ENCODE measurements at places on chromosomes 16 and 17.

- DNase-seq = no peak
These were observed 13.3 kb downstream of the CDR2 start for GRCh38 chr16:22360963-22361659.

DNA sequence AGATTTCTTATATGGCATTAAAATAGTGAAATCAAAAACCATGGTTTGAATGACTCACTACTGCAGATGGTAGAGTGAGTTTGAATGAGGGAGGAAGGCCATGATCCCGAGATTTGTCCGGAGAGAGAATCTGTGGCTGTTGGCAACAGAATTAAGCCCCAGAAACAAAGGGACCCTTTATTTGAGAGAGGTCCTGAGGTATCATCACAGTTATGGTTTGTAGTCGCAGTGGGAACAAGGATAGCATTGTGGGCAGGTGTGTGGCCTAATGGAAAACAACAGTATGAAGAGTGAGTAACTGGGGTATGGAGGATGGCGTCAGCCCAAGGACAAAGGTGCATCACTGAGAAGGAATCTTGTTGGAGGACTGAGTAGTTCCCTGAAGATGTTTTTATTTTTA is 8.5 kb upstream of the ZFP3 start:
- DNase-seq = no peak

DNA sequence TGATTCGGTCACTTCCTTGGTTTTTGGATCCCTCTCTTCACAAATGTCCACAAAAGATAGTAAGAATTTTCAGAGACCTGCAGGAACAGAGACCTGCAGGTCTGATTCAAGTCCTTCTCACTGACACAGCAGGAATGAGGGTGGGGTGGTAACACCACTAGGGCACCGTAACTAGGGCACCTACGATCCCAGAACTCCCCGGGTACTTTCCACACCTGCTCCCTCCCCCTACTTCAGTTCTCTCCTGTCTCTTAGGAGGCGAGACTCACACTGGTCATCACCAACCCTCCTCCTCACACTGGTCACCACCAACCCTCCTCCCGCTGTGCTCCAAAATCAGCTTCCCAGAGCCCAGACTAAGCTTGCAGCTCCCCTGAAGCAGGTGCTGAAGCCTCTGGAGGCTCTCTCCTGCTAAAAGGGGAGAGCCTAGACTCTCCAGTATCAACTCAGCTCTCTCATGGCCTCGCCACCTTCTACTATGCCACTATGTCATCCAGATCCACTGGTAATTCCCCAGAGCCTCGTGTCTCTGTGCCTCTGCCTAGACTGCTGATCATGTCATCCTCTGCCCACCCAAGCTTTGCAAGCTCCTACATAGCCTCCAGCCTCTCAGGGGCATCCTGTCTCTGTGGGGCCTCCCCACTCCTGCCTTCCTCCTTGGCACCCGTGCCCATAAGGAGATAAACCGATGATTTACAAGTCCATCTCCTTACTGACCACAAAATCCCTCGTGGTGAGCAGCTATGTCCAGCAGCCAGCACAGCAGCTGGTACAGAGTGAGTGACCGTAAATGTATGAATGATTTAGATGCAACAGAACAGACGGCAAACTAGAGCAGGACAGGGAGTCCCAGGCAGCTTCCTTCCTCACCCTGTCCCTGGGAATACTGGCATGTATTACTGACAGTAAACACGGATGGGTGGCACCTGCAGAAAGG is 63.4 kb upstream of the GSG1L start:
- DNase-seq = no peak

- no peak for DNase-seq
These were observed 12.4 kb downstream of the MSLN start for GRCh38 chr16:772959-773358.

DNA sequence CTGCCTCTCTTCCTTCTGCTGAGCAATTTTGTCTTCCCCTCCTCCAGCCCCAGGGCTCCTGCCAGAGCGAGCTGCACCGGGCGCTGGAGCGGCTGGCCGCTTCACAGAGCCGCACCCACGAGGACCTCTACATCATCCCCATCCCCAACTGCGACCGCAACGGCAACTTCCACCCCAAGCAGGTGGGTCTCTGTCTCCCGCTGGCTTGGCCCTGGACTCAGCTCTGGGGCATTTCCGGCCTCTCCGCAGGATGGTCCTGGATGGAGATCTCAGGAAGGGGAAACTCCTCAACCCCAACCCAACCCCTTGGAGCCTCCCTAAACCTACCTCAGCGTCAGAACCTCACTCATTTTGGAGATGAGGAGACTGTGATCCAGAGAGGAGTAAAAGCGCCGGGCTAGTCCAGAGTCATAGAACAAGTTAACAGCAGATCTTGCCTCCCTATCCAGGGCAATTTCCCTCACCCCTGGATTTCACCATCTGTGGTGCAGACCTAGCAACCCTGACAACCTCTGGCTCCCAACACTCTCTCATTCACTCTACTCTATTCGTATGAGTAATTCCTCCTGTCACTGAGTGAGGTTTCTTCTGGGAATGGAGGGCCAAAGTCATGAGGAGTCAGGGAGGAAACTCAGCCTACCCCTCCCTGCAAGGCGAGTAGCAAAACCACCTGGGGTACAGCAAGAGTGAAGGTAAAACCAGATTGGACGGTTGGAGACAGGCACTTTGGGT is 10.8 kb downstream of the IGFBP4 start:
- DNase-seq = no peak

DNA sequence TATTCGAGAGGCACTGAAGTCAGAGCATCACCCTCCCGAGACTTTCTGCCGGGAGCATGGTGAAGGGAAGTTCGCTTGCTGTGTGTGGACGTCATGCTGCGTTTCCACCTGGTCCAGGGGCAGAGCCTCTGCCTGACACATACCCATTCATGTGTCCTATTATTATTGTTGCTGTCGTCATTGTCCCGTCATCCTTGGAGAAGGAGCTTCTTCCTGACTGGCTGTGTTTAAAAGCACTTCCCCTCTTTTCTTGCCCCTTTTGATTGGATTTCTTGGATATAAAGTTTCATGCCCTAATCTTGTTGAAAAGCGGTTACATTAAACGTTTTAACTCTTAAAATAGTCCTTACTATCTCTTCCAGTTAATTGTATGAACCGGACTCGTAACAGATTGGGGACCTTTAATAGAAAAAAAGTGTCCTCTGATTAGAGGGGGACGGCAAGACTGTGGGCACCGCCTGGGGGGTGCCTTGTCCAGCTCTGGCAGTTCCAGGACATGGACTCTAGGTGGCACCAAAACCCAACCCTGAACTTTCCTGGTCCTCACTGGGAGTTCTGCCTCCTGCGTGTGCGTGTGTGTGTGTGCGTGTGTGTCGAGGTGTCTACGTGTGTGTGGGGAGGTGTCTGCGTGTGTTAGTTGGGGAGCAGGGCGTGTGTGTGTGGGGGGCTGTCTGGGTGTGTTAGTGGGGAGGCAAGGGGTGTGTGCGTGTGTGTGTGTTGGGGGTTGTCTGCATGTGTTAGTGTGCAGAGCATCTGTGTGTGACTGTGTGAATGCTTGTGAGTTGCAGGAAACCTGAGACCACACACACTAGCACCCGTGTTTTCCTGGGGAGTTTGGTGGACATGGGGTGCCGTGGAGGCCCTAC is 133.3 kb upstream of the CIBAR2 start:
- DNase-seq = peak; percentile 18

DNA sequence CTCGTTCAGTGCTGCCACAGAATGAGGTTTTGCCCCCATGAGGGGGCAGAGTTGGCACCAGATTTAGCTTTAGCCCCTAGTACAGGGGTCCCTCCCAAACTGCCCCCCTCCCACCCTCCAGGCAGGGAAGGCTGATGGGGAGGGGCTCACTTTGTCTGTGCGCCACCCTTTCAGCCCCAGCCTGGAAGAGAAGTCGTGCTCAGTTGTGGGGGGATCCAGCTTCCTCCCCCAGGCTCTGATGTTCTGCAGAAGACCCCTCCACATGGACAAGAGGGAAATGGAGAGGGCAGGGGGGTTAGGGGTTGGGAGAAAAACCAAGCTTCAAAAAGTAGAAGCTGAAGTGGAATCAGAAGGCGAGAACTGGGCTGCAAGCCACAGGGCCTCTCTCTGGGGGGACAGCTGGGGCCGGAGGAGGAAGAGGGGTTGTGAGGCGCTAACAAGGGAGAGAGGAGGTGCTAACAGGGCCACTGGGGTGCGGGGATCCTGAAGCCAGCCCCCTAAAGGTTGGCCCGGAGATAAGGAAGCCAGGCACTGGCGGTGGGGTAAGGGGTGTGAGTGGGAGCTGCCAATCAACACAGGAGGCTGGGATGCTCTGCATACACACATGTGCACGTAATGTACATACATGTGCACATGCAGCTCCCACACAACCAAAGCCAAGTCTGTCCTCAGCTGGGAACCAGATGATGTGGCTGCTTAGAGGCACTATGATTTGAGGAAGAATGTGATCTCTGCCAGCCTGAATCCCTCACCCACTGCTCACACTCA is 7.0 kb upstream of the TMEM92 start:
- DNase-seq = no peak

- DNase-seq = no peak
These were observed 3.3 kb downstream of the ERAL1 start for GRCh38 chr17:28857905-28858800.

- no peak for DNase-seq
These were observed 31.8 kb downstream of the NDEL1 start for GRCh38 chr17:8467527-8467926.

DNA sequence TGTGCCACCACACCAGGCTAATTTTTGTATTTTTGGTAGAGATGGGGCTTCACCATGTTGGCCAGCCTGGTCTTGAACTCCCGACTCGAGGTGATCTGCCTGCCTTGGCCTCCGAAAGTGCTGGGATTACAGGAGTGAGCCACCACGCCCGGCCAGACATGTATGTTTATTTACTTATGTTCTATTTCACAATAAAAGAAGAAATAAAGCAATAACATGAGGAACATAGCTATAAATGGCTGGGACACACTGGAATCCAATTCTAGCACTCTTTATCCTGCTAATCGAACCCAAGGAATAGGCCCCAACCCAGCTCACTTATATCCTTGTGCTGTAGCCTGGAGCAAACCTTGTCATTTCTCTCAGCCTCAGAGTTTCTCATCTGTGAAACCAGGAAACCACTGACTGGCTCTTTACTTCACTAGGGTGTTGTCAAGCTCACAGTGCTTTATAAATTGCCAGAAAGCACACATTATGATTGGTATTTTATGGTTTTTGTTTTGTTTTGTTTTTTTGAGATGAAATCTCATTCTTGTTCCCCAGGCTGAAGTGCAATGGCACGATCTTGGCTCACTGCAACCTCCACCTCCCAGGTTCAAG is 4.3 kb upstream of the ODAD4 start:
- DNase-seq = no peak

DNA sequence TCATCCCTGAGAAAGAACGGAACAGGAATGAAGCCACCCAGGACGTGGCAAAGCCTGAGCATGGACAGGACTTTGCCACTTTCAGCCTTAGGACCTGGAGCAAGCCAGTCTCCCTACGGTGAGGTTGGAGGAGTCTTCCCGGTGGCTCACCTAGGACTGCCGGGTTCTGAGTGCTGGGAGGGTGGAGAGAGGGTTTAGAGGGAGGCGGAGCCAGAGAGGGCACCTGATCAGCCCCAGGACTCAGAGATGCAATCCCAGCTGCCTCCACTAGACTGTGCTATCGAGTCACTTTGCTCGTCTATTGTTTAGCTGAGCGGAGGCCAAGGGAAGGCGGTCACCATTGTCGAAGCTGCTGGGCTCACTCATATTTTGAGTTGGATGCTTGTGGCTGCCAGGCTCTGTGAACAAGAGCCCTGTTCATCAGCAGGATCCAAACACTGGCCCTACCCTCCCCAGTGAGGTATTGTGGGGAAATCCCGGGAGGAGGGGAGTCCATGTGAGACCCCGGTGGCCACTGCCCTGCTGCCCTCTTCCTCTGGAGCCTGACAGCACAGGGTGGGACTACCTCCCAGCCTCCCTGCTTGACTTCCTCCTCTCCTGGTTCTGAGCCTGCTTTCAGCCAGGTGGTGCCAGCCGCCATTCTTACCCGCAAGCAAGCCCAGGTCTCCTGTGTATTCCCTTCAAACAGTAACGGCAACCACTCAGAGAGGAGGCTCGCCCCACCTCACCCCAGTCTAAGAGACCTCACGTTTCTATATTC is 7.0 kb downstream of the KRT14 start:
- DNase-seq = peak; percentile 56

DNA sequence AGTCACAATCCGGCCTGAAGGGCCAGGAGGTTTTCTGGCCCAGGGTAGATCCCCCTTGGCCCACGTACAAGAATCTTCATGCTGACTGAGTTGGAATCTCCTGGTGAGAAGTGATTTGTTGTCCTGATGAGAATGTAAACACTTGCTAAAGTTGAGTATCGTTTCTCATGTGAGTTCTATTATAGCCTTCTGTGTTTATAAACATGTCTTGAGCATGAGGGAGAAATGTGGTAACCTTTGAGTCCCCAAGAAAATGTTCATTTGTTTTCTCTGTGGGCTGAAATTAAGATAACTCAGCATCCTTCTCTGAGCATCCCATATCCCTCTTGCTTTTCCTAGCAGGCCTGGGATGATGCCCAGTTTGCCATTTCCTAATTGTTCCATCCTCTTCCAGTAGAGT is 204.8 kb downstream of the FTO start:
- no peak for DNase-seq

DNA sequence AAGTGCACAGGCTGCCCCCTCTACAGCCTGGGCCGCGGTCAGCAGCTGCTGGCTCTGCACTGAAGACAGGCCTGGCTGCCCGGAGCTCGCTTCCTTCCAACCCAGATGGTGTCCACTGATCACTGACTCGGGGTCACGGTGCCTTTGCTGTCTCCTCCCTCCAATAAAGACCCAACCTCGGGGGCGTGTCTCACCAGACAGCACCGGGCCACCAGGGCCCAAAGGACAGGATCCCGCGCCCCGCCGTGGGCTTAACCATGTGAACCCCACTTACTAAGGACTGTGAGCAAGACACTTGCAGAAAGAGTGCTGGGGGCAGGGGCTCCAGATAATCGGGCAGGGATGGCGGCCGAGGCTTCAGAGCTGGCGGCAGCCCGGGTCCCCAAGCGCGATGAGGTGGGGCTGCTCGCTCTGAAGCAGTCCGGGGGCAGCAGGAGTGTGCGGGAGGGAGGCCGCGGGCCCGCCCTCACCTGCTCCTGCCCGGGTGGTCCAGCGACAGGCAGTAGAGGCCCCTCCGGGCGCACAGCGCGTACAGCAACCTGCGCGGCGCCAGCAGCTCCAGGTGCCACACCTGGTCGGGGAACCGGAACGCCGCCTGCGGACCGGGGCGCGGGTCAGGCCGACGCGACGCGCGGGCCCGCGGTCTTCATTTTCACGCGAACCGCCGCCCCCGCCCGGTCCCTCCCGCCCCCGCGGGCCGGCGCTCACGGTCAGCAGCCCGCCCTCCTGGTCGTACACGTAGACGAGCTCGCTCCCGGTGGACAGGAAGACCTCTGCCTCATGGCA is 502 bp downstream of the FAAP100 start:
- DNase-seq = no peak

- DNase-seq = no peak
These were observed 4.1 kb downstream of the KRT31 start for GRCh38 chr17:41393294-41393693.

GRCh38 chr17:2854143-2855055 is 58.2 kb downstream of the RAP1GAP2 start:
- no peak for DNase-seq

GRCh38 chr17:55783684-55784245 is 32.9 kb downstream of the PCTP start:
- DNase-seq = no peak

GRCh38 chr17:17959520-17960361 is 12.5 kb downstream of the TOM1L2 start:
- DNase-seq = no peak

Measured in stimulated activated CD8-positive, alpha-beta memory T cell treated with anti-CD3 and anti-CD28 coated beads, Interleukin-15, amount 100 ng/mL, for 48 hours (primary cell).